ENCODE measurements at places on chromosomes 1 and 21. TPM values are rescaled to one million over a fixed set of nuclear protein-coding genes. Genes with fewer than 3 reads are reported as not detected.

GBP6 gene
- 0.60 TPM for polyA plus RNA-seq

FCMR gene
- polyA plus RNA-seq, result 2.3 TPM

LDLRAD1 gene
- 2.6 TPM for polyA plus RNA-seq

S100A2 gene
- polyA plus RNA-seq, result 1.8 TPM

HAO2 gene
- 0.14 TPM for polyA plus RNA-seq

DMBX1 gene
- polyA plus RNA-seq, result 0.05 TPM

SYPL2 gene
- polyA plus RNA-seq, result 0.26 TPM

ALX3 gene
- polyA plus RNA-seq, result not detected

EVA1C gene
- polyA plus RNA-seq, result 3.4 TPM

OR2T11 gene
- not detected for polyA plus RNA-seq
